ENCODE measurements at places on chromosomes 16 and 17.

- no peak for DNase-seq
Measured at GRCh38 chr17:12815642-12816141, 26.4 kb downstream of the ARHGAP44 start.

GRCh38 chr16:28189245-28189644 lies 22.5 kb downstream of the XPO6 start:
- no peak for DNase-seq

DNA sequence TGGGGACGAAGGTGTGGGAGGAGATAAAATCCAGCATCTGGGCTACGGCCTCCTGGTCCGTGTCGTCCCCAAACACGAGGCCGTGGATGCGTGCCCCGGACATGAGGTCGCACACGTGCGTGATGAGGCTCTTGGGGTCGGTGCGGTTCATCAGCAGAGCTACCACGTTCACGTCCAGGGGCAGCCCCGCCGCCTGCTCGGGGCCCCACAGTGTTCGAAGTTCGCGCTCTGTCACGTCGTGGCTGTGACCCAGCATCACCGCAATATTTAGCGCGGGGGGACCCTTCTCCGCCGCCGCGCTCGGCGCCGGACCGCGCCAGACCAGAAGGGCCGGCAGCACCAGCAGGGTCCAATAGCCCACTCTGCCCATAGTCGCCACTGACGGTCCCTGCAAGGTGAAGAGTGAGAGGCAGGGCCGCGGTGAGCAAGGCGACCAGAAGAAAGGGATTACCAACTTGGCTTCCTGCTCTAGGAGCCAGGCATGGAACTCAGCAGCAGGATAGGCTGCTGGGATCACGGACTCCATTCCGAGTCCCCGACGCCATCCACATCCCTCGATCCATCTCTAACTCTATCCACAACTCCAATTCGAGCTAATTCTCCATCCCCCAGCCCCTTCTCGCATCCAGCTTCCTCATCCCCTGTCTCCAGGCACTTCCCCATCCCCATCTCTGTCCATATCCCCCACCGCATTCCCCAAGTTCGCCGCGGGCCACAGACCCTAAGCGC lies 2.0 kb downstream of the GRIN2A start:
- DNase-seq: no peak

- no peak for DNase-seq
Measured at GRCh38 chr16:81526199-81526598, 81.6 kb downstream of the CMIP start.

DNA sequence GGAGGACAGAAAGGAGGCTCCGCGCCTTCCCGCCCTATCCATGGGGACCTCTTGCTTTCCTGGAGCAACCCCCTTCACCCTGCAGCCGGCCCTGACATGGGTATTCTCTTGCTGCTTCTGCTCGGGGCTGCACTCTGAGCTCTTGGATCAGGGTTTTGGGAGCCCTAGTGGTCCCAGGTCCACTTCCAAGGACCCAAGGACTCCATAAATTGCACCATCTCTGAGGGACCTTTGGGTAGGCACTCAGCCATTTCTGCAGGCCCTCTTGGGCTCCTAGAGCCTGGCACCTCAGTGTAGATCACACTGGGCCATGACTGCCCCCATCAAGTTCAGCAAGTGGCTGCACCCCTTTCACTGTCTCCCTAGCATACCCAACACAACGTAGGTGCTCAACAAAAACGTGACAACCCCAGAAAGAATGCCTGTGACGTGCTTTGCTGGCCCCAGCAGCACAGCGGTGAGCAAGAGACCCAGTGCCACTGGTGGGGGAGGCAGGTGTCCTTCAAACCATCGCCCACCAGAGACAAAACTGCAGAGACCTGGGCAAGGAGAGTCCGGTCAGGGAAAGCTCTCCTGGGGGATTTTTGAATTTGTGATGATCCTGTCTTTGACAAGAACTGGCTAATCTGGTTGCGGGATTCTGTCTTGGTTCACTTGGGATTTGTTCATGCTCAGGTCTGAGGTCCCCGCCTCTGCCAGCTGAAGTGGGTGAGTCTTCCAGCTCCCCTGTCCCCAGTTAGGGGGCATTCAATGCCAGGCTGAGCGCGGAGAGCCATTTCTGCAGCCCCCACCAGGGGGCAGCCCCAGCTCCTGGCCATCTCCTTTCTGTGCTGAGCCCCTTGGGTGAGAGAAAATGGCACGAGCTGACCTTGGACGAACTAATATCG lies 2.5 kb upstream of the RAB11FIP4 start:
- no peak for DNase-seq

GRCh38 chr16:58027916-58028455 lies 2.4 kb downstream of the MMP15 start:
- DNase-seq: no peak

GRCh38 chr16:51473091-51473490 lies 322.0 kb upstream of the SALL1 start:
- DNase-seq: no peak

- no peak for DNase-seq
Measured at GRCh38 chr17:7413346-7413985, 5.8 kb downstream of the NLGN2 start.

- DNase-seq: no peak
Measured at GRCh38 chr17:49830605-49831004, 17.3 kb downstream of the TAC4 start.

GRCh38 chr16:11194913-11195312 lies 61.1 kb downstream of the SOCS1 start:
- no peak for DNase-seq

DNA sequence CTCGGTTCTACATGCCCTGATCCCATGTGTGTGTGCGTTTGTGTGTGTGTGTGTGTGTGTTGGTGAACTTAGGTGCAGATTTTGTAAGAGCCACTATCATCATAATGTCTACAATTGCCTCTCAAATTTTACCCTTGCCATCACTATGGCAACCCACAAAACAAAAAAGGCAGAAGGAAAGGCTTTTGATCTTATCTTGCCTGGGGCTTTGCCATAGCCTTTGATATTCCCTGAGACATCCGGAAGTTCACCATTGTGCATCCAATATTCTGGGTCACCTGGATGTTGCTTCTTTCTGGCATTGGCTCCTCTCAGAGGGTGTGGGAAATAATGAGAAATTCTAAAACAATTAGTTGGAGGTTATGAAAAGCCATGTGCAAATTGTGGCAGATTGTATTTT lies 114.7 kb downstream of the HAPSTR1 start:
- no peak for DNase-seq

- peak; percentile 2 for DNase-seq
Measured at GRCh38 chr16:66539623-66540469, 10.1 kb downstream of the TK2 start.

- no peak for DNase-seq
Measured at GRCh38 chr17:9217151-9218056, 196.1 kb downstream of the NTN1 start.

DNA sequence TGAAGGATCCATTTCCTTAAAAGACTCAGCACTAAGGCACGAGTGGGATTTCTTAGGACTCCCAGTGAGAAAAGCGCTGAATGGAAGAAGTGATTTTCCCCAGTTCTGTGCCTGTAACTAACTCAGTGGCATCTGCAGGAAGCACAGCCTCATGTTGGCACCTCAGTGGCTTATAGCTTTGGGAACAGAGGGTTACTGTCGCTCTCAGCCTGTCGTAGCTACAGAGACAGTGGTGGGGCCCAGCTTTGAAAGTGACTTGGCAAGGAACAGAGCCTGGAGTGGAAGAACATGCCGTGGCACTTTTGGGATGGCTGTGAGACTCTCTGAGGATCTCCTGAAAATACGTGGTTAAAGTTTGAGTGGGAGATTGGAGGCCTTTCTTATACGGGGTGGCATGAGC lies 242.4 kb upstream of the MYOCD start:
- no peak for DNase-seq

DNA sequence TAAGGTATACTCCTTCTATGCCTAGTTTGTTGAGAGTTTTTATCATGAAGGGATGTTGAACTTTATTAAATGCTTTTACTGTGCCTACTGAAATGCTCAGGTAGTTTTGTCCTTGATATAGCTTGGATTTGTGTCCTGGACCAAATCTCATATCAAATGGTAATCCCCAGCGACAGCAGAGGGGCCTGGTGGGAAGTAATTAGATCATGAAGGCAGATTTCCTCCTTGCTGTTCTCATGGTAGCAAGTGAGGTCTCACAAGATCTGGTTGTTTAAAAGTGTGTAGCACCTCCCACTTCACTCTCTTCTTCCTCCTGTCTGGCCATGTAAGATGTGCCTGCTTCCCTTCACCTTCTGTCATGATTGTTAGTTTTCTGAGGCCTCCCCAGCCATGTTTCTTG lies 78.2 kb downstream of the KIF2B start:
- DNase-seq: no peak

DNA sequence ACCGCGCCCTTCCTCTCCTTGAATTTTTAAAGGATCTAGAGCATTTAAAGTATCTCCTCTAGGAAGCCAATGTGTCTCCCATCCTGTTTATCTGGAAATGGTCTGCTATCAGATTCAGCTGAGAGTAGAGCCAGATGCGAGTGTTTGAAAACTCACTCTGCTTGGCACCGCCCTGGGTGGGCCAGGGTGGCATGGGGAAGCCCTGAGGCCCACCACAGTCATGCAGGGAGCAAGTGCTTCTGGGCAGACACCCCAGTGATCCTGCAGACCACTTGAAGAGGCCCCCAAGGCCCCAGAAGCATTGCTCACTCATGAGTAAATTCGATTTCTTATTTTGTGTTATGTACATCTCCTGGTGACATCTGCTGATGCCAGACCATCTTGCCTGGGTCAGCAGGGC lies 8.7 kb upstream of the CACNG4 start:
- DNase-seq: no peak

DNA sequence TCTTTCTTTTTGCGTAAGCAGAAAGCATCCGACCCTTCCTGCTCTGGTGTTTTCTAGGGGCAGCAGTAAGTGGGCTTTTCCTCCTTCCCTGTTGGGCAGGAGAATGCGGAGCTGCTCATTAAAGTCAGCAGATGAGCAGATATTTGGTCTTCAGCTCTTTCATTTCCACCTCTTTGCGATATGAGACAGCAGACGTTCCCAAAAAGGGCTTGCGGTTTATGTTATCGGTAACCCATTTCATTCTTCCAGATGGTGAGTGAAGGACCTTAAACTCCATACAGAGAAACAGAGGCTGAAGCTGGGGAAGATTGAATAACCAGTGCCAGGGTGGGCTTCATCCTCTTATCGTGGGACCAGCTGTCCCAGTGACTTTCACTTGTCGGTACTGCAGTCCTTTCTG lies 40.7 kb downstream of the KSR1 start:
- no peak for DNase-seq

DNA sequence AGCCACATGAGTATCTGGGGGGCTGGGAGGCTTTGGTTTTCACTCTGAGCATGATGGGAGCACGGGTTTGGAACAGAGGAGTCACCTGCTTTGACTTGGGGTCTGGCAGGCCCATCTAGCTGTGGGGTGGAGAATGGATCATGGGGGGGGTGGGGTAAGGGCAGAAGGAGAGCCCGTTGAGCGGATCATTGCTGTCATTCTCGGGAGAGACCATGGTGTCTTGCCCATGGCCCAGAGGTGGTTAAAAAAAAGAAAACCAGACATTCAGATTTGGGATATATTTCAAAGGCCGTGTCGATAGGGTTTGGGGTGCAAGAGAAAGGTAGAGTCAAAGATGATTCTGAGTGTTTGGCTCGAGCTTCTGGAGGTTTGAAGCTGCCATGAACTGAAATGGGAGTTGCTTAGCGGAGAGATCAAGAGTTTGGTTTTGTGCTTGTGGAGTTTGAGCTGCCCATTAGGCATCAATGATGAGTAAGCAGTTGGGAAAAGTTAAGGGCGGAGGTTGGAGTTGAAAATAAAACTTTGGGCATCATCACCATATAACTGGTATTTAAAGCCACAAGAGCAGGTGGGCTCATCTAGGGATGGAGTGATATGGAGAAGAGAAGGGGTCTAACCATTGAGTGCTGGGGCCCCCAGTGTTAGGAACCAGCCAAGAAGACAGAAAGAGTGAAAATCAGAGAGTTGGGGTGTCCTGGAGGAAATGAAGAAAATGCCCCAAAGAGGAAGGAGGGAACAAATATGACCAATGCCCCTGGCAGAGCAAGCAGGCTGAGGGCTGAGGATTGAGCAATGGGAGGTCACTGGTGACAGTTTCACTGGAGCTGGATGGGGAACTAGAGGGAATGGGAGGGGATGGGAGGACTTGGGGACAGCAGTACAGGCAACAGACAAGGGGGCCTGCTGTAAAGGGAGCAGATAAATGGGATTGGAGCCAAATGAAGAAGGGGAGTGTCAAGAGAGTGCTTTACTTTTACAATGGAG lies 1.9 kb downstream of the NOD2 start:
- DNase-seq: peak; percentile 91

DNA sequence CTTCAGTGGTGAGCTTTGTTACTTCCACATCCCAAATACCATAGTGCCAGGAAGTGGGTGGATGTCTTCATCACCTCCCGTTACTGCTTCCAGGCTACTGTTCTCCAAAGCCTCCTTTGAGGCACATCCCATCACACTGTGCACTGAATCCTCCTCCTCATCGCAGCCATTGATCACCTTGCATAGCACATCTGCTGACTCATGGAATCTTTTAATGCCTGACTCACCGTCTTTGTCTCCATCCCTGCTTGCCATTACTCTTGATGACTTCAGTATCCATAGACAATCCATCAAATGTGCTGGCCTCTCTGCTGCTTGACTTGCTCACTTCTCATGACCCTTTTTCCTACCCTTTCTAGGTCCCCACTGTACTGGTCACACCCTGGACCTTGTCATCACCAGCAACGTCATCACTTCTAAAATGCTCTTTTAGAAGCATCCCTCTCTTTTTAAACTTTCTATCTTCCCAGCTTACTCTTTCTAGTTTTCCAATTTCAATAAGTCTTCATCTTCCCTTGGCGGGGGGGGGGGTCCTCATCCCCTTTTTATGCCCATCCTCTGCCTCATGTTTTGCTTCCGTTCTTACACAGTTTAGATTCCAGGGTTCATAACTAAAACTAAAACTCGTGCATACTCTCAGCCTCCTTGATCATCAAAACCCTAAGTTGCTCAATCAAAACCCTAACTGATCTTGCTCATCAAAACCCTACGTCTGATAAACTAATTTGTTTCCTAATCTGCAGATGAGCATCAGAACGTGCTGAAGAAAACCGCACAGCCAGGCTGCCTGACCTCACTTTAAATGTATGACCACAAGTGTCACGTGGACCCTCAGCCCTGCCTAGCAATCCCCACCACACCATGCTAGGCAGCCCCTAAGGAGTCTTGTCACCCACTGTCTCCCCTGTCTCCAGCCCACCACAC lies 289.7 kb upstream of the ZFHX3 start:
- no peak for DNase-seq

- DNase-seq: peak; percentile 12
Measured at GRCh38 chr17:2138761-2139160, 83.9 kb downstream of the HIC1 start.

DNA sequence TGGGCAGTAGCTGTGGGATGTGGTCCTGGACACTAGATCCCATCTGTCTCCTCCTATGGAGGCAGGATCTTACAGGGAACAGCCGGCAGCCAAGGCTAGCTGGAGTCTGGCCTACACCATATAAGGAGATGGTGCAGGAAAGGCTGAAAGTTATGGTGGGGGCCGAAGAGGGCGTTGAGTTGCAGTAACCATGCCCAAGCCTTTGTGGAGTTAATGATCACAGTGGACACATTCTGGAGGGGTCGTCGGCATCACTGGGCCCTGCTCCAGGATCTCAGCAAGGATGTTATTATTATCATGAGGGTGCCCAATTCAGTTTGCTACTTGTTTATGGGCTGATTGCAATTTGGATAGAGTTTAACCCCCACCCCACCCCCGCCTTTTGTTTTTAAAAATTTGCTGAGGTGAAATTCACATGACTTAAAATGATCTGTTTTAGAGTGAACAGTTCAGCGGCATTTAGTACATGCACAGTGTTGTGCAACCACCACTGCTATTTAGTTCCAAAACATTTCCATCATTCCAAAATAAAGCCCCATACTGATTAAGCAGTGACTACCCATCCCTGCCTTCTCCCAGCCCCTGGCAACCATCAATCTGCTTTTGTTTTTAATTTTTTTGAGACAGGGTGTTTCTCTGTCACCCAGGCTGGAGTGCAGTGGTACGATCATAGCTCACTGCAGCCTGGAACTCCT lies 184.3 kb upstream of the CACNG3 start:
- DNase-seq: no peak

All from AML-193 (cell line).